ENCODE measurements at places on chromosomes 11 and 22. TPM values are rescaled to one million over a fixed set of nuclear protein-coding genes. Genes with fewer than 3 reads are reported as not detected.

OR4D5 gene
- total RNA-seq = not detected

KRTAP5-7 gene
- total RNA-seq = 0.11 TPM

INS gene
- not detected for total RNA-seq

DERL3 gene
- total RNA-seq = 0.44 TPM

MMP8 gene
- 0.11 TPM for total RNA-seq

RNF215 gene
- total RNA-seq = 24.1 TPM

SLC22A6 gene
- total RNA-seq = not detected

Data from uterine smooth muscle cell (primary cell).